ENCODE measurements at places on chromosomes 11 and 22. TPM values are rescaled to one million over a fixed set of nuclear protein-coding genes. Genes with fewer than 3 reads are reported as not detected.

The TPH1 gene
- 0.83 TPM for total RNA-seq

The NRXN2 gene
- 50.4 TPM for total RNA-seq

The BTG4 gene
- not detected for total RNA-seq

The TH gene
- total RNA-seq = not detected

The SYTL2 gene
- total RNA-seq = 4.0 TPM

The RAB38 gene
- 0.76 TPM for total RNA-seq

The BRD1 gene
- total RNA-seq = 73.7 TPM

The LGALS12 gene
- not detected for total RNA-seq

The NXPE4 gene
- not detected for total RNA-seq

The SLC17A6 gene
- total RNA-seq = 170 TPM

GRCh38 chr11:26344647-26345046 lies 12.7 kb downstream of the ANO3 start:
- peaks cover 3% of the 10 kb centered on the region for H3K4me1 ChIP-seq
- H3K27me3 ChIP-seq = no peaks in the 10 kb centered on the region
- H3K36me3 ChIP-seq = no peaks in the 10 kb centered on the region

DNA sequence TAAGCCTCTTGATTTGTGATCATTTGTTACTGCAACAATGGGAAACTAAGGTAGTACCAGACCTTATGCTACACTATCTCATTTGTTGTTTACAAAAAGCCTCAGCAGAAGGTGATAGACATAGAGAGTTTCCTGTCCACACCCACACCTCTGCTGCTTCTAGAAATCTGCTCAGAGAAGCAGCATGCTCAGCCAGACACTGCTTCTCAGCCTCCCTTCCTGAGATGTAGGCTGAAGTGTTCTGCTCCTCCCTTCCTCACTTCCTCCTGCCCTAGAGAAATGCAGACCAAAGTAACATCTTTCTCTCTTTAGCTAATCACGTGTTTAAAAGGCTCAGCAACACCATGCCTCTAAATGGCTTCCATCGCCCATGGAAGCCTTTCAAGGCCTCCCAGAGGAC lies 88.4 kb downstream of the SLC1A2 start:
- peak overlapping the region; percentile 86 for H3K27ac ChIP-seq
- no peaks in the 10 kb centered on the region for H3K27me3 ChIP-seq
- peak overlapping the region; percentile 31 for H3K4me3 ChIP-seq
- H3K36me3 ChIP-seq = no peaks in the 10 kb centered on the region

GRCh38 chr22:30934053-30934452 lies 34.5 kb downstream of the MORC2 start:
- no peak overlapping the region for H3K4me3 ChIP-seq
- H3K27me3 ChIP-seq = peaks cover 4% of the 10 kb centered on the region
- DNase-seq = no peak
- H3K4me1 ChIP-seq = no peaks in the 10 kb centered on the region

DNA sequence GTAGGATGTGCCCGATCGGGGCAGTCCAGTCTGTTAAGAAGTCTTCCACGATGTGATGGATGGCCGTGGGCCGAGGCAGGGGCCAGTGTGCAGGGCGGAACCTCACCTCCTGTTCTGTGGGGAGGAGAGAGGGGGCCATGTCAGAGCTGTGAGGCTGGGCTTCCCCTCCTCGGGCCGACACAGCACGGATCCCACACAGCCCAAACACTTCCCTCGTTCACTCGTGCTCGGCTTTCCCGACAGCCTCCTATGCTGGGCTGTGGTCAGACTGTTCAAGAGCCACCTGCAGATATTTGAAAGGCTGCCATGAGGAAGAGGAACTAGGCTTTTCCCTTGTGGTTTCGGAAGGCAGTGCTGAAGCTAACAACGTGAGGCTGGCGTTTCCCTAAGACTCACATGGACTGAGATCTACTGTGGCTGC lies 12.3 kb upstream of the TXN2 start:
- no peak overlapping the region for H3K27ac ChIP-seq
- no peak for DNase-seq
- H3K4me3 ChIP-seq = no peak overlapping the region
- H3K36me3 ChIP-seq = peaks cover 4% of the 10 kb centered on the region
- peaks cover 31% of the 10 kb centered on the region for H3K4me1 ChIP-seq

- H3K36me3 ChIP-seq = no peaks in the 10 kb centered on the region
- H3K27ac ChIP-seq = no peak overlapping the region
- no peak for DNase-seq
- no peak overlapping the region for H3K4me3 ChIP-seq
- no peaks in the 10 kb centered on the region for H3K27me3 ChIP-seq
- H3K4me1 ChIP-seq = peaks cover 4% of the 10 kb centered on the region
Measured at GRCh38 chr11:114912826-114913225, 234.5 kb downstream of the NXPE2 start.

DNA sequence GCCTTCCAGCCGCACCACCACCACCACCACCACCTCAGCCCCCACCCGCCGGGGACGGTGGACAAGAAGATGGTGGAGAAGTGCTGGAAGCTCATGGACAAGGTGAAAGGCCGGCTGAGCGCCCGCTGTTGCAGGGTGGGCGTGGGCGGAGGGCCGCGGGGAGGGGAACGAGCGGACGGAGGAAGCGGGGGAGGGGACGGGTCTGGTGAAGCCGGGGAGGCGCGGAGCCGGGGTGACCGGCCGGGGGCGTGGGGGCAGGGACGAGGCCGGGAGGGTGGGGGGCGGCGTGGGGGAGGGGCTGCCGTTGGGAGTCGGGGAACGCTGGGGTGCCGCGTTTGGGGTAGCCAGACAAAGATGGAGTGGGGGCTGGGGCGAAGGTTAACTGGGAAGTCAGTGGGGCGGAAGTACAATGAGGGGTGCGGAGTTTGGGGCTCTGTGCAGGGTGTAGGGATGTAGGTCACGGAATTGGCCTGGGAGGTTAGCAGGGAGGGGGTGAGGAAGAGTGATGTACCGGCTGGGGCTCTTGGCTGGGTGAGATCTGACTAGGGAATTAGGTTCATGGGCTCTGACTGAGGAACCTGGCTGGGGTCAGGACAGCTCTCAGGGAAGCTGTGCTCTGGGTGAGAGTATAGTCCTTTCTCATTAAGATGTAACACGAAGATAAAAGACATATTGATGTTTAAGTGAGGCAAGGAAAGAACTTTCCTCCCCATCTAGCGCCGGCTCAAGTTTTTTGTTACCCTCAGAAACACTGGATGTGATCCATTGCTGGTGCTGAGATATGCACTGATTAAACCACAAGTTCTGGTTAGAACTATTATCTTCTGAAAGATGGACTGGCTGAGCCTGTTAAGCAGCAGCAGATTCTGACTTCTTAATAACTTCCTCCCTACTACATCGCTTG lies 624 bp downstream of the CBL start:
- H3K4me1 ChIP-seq = peaks cover 4% of the 10 kb centered on the region
- H3K4me3 ChIP-seq = peak overlapping the region; percentile 100
- DNase-seq = peak; percentile 77
- peaks cover 5% of the 10 kb centered on the region for H3K27me3 ChIP-seq
- no peaks in the 10 kb centered on the region for H3K36me3 ChIP-seq

- peak overlapping the region; percentile 13 for H3K4me3 ChIP-seq
- H3K4me1 ChIP-seq = peaks cover 34% of the 10 kb centered on the region
- H3K27me3 ChIP-seq = peaks cover 3% of the 10 kb centered on the region
- peaks cover 5% of the 10 kb centered on the region for H3K36me3 ChIP-seq
- peak; percentile 53 for DNase-seq
Measured at GRCh38 chr22:44049486-44050231, 25.6 kb downstream of the PARVB start.

DNA sequence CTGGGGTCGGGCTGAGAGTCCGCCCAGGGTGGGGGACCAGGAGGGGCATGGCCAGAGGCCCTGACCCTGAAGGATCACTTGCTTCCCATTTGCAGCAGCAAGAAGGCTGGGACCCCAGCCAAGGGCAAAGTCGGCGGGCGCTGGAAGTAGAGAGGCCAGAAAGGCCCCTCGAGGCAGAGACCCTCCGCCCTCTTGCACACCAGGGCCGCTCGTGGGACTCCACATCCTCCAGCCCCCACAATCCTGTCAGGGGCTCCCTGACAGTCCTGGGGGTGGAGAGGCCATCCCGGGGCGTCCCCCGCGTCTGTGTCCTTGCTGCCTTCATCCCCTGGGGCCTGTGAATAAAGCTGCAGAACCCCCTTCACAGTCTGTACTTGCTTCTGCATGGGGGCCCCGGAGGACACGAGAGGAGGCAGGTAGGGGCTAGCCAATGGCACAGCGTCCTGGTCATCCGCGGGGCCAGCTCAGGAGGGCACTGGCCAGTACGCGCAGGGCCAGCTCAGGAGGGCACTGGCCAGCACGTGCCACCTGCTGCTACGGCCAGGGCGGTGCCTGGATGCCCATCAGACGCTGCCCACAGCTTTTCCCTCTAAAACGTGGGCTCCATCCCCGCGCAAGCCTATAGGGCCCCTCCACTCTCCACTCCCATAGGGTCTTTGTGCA lies 8.7 kb upstream of the MRPL23 start:
- peaks cover 6% of the 10 kb centered on the region for H3K27me3 ChIP-seq
- no peak overlapping the region for H3K27ac ChIP-seq
- no peaks in the 10 kb centered on the region for H3K36me3 ChIP-seq
- peaks cover 5% of the 10 kb centered on the region for H3K4me1 ChIP-seq
- no peak overlapping the region for H3K4me3 ChIP-seq
- peak; percentile 22 for DNase-seq

GRCh38 chr22:36413022-36413775 lies 25.4 kb upstream of the MYH9 start:
- H3K27me3 ChIP-seq = peaks cover 3% of the 10 kb centered on the region
- H3K27ac ChIP-seq = peak overlapping the region; percentile 50

DNA sequence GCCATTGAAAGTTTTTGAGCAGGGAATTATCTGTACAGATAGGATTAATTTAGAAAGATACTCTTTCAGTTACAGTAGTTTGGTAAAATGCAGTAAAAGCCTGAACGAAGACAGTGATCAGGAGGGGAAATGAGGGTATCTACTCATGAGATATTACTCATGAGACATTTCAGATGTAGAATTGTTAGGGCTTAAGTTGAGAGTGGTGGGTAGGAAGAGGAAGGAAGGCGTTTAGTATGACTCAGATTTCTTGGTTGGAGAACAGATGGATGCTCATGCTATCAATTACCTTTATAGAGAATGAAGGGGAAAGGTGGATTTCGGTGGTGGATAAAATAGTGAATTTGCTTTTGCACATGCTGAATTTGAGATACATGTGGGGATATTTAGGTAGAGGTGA lies 15.8 kb downstream of the CCDC81 start:
- H3K27ac ChIP-seq = no peak overlapping the region
- no peaks in the 10 kb centered on the region for H3K36me3 ChIP-seq
- H3K4me3 ChIP-seq = no peak overlapping the region
- no peaks in the 10 kb centered on the region for H3K4me1 ChIP-seq

- H3K4me3 ChIP-seq = no peak overlapping the region
- no peak for DNase-seq
- H3K36me3 ChIP-seq = no peaks in the 10 kb centered on the region
- peaks cover 17% of the 10 kb centered on the region for H3K27me3 ChIP-seq
- no peaks in the 10 kb centered on the region for H3K4me1 ChIP-seq
Measured at GRCh38 chr22:22226448-22227187, 18.0 kb upstream of the VPREB1 start.

- no peaks in the 10 kb centered on the region for H3K4me1 ChIP-seq
- H3K27me3 ChIP-seq = no peaks in the 10 kb centered on the region
- H3K36me3 ChIP-seq = no peaks in the 10 kb centered on the region
- H3K27ac ChIP-seq = no peak overlapping the region
Measured at GRCh38 chr11:18657673-18658072, 23.5 kb upstream of the SPTY2D1 start.

- DNase-seq = no peak
- H3K27me3 ChIP-seq = no peaks in the 10 kb centered on the region
- no peak within 1 kb of the TSS for H3K4me3 ChIP-seq
- no peaks in the 10 kb centered on the region for H3K36me3 ChIP-seq
Measured at GRCh38 chr11:129192150-129192549, at the start of gene ARHGAP32. TSS of gene ARHGAP32 (minus strand) at chr11:129192325. CDS start at chr11:129192198, 127 bp downstream.

DNA sequence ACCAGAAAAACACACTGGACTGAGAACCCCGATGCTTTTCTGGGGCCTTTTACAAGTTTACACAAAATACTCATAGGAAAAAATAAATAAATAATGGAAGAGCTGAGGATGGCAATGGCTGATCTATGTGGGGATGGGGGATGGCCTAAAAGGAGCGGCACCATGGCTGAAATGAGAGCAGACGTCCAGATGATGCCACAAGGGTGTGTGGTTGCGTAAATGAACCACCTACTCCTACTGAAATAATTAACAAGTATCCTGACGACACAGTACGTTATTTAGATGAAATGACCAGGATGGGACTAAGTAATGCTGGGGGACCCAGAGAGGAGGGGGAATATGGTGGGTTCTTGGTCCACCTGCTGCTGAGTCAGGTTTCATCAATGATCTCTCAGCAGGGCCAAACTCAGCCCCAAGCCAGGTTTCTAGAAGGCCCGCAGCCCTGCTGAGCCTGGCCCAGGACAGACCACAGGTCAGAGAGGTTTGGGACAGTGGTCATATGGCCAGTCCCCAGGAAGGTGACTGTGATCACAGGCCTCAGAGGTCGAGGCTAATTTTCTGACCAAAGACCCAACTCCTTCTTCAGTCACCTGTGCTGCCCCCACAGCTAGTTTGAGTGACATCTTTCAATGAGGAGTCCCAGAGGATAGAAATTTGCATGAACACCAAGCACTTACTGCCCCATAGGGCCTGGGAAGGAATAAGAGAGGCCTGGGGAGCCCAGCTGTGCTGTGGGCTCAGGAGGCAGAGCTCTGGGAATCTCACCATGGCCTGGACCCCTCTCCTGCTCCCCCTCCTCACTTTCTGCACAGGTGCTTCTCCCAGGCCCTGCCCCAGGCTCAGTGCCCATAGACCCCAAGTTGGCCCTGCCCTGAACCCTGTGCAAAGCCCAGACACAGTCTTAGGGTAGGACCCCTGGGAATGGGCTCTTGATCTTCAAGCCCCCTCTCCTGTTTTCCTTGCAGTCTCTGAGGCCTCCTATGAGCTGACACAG lies 76.3 kb upstream of the IGLL5 start:
- no peaks in the 10 kb centered on the region for H3K4me1 ChIP-seq
- H3K4me3 ChIP-seq = no peak overlapping the region
- no peak for DNase-seq
- no peak overlapping the region for H3K27ac ChIP-seq

- H3K4me1 ChIP-seq = peaks cover 4% of the 10 kb centered on the region
- no peak overlapping the region for H3K4me3 ChIP-seq
- DNase-seq = no peak
- peaks cover 3% of the 10 kb centered on the region for H3K27me3 ChIP-seq
- no peak overlapping the region for H3K27ac ChIP-seq
Measured at GRCh38 chr22:24473284-24473683, 21.8 kb upstream of the UPB1 start.

DNA sequence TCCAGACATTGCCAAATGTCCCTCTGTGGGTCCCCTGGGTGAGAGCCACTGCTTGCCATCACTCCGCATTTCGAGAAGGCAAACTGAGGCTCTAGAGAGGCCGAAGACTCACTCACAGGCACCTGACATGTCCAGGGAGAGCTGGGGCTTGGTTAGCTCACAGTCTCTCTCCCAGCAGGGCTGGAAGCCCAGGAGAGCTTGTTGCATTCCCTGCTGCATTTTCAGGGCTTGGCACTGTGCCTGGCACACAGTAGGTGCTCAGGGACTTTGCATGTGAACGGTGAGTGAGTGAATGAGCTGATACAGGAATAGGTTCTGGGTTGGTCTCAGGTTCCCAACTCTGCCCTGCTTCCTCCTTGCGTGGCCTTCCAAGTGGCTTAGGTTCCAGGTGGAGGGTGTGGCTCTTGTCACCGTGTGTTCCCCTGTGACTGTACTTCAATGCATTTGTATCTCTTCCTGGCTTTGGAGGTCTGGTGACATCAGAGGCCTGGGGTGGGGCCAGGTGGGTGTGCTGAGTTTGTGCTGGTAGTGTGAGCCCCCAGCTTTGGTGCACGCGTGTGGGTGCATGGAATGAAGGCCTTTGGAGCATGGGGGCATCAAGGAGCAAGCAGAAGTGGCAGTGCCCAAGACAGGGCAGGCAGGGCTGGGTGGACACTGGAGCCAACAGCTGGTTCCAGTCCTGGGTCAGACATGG lies 18.4 kb upstream of the SMIM38 start:
- peaks cover 3% of the 10 kb centered on the region for H3K27me3 ChIP-seq
- H3K4me1 ChIP-seq = no peaks in the 10 kb centered on the region
- DNase-seq = no peak
- H3K27ac ChIP-seq = no peak overlapping the region
- H3K36me3 ChIP-seq = peaks cover 17% of the 10 kb centered on the region
